Skin of body (tissue), 3 donors: ENCODE measurements at places on chromosomes 3 and 15.

- no peak for DNase-seq
These were observed 16.7 kb upstream of the TBC1D21 start for GRCh38 chr15:73856458-73857192.

DNA sequence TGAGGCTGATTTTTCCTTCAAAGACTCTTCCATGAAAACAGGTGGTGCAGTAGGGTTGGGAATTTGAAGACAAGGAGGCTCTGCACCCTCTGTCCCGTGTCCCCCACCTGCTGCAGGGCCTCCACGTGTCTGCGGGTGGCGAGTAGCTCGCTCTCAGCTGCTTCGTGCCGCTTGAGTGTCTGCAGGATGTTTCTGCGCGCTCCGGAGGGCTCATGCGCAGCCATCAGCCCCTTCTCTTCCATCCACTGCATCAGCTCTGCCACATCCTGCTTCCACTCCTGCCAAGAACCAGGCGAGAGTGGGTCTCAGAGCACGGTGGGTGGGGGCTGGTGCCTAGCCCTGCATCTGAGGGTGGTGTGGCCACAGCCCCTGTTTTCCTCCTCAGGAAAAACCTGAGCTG, 17.8 kb downstream of the SPTBN5 start:
- no peak for DNase-seq

DNA sequence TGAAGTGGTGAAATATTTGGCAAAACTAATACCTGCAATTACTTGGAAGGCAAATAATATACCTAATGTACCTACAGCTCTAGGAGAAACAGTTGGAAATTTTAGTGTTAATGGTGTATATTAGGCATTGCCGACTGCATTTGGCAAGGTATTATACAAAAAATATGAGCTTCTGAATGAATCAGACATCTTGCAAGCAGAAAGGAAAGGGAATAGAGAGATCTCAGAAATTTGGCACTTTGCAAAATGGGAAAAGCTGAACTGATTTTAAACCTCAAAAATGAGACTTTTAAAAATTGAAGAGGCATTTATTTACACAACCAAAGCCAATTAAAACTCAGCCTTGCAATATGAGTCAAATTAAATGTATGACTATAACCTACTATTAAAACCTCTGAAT, 40.2 kb upstream of the C15orf61 start:
- peak; percentile 34 for DNase-seq

DNA sequence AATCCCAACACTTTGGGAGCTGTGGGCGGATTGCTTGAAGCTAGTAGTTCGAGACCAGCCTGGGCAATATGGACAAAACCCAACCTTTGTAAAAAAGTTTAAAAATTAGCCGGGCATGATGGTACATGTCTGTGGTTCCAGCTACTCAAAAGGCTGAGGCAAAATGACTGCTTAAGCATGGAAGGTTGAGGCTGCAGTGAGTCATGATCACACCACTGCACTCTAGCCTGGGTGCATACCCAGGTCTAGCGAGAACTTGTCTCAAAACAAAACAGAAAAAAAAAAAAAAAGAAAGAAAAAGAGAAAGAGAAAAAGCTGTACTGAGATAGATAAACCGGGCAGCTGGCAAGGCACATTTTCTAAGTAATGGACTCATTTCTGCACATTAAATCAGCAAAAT, 10.6 kb downstream of the ARPP19 start:
- no peak for DNase-seq

DNA sequence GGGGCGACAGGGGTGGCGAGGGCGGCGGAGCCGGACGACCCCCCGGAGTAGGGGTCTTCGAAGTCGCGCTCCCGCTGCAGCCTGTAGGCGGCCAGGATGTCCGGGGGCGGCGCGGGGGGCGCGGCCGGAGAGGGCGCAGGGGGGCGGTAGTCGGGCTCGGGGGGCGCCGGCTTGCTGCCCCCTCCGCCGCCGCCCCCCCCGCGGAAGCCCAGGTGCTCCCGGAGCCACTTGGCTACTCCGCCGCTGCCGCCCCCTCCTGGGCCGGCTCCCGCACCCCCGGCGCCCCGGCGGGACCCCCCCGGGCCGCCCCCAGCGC, 230 bp downstream of the SHF start:
- no peak for DNase-seq

- DNase-seq = peak; percentile 79
These were observed 107.9 kb downstream of the LRTM1 start for GRCh38 chr3:54819946-54820345.

GRCh38 chr15:68874788-68875187, 54.1 kb upstream of the ANP32A start:
- DNase-seq = no peak

DNA sequence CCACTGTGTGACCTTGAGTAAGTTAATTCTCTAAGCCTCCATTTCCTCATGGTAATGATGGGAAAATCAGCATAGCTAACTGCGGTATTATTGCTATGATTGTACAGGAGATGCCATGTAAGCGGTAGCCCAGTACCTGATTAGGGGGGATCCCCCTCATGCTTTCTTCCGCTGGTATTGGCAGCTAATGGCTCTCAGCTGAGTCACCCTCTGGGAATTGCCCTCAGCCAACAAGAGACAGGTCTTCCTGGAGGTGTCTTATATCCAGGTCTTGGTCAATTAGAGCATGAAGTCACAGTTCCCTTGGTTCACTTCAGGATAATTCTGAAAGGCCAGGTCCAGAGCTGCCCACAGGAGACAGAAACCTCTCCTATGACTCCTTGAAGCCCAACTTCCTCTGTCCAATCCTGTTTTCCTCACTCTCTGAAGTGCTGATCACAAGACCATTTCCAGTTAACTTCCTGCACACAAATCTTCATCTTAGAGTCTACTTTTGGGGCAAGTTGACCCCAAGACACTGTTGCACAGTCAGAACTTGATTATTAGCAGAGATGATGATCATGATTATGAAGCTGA, 724.7 kb upstream of the ZNF385D start:
- DNase-seq = no peak

GRCh38 chr15:40323953-40324937, 753 bp downstream of the INAFM2 start:
- no peak for DNase-seq

DNA sequence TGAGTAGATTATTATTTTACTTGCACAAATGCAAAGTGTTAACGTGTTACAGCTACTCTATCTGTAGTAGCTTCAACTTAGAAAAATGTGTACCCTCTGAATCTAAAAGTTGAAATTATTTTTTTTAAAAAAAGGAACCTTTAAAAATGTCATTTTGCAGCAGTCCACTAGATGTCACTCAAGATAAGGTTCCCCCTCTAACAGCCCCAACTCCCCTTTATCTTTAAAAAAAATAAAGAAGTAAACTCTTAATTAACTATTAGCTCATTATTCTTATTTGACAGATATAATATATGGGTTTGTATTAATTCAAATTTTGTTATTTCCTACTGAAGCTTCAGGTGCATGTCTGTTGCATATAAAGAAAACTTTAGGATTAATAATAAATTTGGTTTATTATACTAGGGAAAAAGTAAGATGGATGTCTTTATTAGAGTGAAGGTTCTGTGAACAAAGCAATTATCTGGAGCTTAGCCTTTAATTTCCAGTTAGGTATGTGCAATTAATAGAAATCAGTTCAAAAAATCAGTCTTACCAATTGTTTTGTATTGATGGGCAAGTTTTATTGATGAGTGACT, 288.5 kb downstream of the VGLL3 start:
- DNase-seq = no peak

GRCh38 chr3:59685432-59685831, 635.6 kb upstream of the CFAP20DC start:
- DNase-seq = no peak

DNA sequence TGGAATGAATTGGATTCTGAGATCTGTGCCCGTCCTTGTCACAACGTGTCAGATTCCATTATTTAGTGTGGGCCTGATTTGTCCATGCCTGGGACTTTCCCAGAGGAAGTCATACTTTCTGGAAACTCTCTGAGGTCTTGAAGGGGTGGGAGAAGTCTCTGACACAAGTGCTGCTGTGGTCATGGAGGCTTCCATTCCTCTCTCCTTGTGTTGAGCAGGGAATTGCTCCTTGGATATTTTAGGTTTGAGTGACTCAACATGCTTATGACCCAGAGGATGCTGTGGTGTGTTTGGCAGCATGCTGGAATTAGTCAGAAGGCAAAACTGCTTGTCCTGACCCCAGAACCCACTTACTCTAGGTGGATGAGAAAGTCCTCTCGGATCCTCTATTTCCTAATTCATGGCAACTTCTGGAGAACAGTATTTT, 132.1 kb downstream of the LPP start:
- no peak for DNase-seq

DNA sequence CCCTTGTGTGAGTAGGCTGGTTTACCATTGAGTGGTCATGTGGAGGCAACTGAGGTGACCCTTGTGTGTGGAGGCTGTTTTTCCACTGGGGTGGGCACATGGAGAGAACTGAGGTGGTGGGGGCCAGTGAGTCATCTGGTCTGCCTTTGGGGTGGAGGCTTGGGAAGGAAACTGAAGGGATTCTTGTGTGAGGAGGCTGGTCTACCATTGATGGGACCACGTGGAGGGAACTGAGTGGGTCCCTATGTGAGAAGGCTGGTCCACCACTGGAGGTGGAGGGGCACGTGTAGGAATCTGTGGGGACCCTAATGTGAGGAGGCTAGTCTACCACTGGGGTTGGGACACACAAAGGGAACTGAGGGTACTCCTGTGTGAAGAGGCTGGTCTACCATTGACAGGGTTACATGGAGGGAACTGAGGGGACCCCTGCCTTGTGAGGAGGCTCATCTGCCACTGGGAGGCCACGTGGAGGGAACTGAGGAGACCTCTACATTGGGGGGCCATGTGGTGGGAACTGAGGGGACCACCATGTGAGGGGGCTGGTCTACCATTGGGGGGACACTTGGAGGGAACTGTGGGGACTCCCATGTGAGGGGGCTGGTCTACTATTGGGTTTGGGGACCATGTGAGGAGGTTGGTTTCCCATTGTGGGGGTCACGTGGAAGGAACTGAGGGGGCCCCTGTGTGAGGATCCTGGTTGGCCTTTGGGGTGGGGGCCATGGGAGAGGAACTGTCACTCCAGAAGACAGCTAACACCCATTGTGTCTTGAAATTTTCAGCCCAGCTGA, 164.5 kb downstream of the WNT7A start:
- no peak for DNase-seq

- no peak for DNase-seq
These were observed 16.0 kb downstream of the NKIRAS1 start for GRCh38 chr3:23900744-23901143.

DNA sequence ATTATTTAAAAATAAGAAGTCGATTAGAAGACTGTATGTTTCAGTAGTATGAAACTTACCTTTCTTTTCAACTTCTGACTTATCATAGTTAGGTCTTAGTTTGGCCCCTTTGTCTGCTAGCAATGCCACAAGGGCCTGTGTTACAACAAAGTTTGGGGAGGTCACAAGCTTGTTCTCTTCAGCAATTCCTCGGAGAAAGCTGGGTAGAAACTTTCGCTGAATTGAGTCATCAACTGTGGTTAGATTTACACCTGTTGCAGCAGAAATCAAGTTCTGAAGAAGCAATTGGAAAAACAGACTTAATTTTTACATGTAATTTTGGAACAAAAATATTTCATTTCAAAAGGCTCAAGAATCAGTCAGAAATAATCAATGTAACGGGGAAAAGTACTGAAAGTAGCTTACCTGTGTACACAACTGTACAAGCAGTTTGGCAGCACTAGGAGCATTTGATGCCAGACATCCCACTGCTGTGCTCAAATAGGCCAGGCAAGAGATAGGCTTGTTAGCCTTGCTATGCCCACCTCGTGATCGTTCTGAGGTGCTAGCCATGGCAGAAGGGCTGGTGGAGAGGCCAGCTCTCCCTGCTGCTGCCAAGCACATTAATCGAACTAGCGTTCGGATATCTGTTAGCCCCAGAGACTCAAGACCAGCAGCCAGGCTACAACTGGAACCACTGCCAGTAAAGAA, 58.6 kb downstream of the FBXL22 start:
- DNase-seq = no peak

GRCh38 chr15:55872471-55872870, 120.9 kb downstream of the NEDD4 start:
- no peak for DNase-seq

DNA sequence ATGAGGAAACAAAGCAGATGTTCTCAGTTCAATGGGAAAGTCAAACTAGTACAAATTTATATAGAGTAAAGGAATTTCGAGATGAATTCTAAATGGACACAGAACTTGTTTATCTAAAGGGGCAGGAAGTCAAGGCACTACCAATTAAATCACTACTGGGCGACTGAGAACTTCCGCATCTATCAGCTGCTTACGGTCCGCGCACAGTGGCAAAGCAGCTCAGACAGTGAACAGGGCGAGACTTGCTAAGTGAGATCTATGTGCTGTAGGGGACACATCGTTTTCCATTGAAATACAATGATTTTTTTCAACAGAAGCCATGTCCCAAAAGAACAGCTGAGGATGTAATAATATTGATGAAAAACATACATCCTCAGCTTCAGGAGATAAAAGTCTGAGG, 105.0 kb downstream of the CHRNA7 start:
- no peak for DNase-seq

DNA sequence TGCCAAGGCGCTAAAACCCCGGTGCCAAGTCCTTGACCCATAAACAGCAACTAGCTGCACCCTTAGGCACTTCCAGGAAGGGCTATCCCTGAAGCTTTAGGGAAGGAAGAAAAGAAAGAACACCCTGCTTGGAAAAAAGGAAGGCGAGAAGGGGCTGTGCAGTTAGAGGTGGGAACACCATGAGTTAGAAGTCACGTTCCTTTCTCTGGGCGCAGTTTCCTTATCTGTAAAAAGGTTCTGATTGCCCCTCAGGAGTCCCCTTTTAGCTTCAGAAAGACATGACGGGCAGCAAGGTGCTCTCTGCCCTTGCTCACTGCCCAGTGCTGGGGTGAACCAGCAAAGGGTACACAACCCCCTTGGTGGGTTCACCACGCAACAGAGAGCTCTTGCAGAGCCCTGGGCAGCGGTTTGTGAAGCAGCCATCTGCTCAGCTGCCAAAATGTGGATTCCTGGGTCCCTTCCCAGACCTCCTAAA, 798 bp downstream of the GCHFR start:
- peak; percentile 51 for DNase-seq

DNA sequence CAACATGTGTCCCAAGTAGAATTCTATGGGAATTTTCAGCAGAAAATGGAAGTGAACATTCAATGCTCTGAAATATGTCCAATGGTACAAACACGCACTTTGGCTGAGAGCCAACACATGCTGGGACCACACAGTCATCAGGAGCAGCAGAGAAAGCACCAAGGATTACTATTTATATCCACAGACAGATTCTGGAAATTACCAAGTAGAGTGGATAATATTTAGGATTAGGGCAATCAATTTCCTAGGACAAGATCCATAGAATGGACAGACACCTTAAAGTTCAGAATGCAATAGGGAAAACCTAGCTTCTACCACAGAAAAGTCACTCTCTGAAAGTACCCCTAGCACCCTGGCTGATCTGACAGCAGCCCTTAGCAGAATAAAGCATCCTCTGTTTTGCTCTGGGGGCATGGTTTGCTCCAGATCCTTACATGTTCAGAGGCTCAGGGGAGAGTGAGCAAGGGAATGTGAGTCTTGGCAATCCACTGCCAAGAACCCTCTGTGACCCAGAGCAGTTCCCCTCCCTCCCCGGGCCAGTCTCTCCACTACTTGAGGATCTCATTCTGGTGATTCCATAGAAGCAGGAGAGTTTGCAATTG, 206.0 kb upstream of the WNT5A start:
- no peak for DNase-seq

GRCh38 chr15:50500352-50500751, 46.1 kb downstream of the USP50 start:
- DNase-seq = no peak

GRCh38 chr3:64459711-64460110, 228.1 kb downstream of the ADAMTS9 start:
- no peak for DNase-seq
